Activated naive CD4-positive, alpha-beta T cell treated with anti-CD3 and anti-CD28 coated beads for 36 hours (primary cell): ENCODE measurements at places on chromosomes 4 and X.
A peak's percentile ranks its signal among the peaks of the same experiment; 100 is the strongest.

GRCh38 chr4:74692972-74693371, 101.4 kb downstream of the BTC start:
- DNase-seq, result no peak

- no peak for DNase-seq
Measured at GRCh38 chrX:107102980-107103379, 15.6 kb downstream of the RBM41 start.

GRCh38 chr4:81421346-81422218, 50.1 kb downstream of the RASGEF1B start:
- no peak for DNase-seq

DNA sequence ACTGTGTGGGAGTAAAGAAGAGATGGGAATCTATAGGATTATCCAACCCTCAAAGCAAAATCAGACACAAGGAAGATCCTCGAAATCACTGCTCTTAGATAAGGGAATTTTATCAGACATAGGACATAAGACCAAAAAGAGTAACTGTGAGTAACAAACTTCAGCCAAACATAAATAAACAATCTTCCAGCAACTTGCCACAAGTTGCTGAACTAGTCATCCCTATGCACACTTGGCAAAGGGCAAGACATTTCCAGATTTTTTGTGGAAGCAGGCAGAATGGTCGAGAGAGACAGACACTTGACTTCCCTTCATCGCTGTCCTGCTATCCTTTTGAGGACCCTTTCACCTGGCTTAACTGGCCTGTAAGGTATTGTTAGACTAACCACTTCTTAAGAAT, 89.6 kb downstream of the KCNIP4 start:
- DNase-seq, result no peak

DNA sequence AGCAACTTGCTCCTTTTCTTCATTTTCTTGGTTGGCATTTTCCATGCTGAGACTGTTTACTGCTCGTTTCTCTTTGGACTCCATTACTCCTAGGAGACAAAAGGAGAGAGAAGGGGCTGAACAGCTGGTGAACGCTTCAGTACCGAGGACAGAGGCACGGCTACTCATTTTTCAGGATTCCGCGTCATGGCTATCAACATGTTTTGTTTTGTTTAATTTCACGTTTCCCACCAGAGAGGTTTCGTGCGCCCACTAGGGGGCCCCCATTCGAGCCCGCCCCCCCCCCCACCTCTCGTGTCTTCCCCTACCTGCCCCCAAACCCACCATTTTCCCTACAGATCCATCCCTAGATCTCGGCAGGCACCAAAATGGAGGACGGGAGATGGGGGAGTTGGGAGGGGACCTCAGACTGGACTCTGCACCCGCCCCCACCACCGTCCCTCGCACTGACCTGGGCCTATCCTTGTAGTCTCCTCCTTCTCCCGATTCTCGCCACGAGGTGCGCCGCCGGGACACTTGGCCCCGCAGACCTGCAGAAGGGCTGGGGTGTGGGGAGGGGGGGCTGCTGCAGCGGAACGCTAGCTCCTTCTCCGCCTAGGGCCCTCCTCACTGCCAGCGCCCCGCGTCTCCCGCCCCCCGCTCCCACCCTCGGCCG, 653 bp downstream of the BEX1 start:
- DNase-seq, result peak; percentile 9
